NCI-H1417 (cell line): ENCODE measurements at places on chromosomes 12 and 14.

DNA sequence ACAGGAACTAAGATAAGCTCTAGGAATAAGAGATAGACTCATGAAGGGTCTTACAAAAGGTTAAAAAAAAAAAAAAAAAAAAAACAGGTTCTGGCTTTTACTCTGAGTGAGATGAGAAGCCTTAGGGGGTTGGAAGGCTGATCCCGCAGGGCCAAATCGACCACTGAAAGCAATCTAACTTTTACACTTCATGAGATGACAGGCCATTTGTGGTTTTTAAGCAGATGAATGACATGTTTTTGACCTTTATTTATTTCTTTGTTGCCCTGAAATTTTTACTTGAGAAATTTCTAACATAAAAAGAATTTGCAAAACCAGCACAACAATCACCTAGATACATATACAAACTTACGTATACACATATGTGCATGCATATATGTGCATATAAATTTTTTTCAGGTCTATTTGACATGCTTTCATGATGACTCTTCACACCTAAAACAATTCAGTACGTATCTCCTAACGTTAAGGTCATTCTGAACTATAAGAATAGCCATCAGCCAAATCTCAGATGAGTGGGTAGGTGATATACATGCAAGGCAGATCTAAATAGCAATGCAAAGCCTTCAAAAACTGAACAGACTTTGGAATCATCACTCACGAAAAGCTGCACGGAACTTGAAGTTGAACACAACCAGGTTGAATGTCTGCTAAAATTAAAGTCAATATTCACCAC, 87.0 kb downstream of the R3HDM2 start:
- no peak for DNase-seq

GRCh38 chr14:22977684-22978486, 4.5 kb downstream of the AJUBA start:
- DNase-seq: no peak

DNA sequence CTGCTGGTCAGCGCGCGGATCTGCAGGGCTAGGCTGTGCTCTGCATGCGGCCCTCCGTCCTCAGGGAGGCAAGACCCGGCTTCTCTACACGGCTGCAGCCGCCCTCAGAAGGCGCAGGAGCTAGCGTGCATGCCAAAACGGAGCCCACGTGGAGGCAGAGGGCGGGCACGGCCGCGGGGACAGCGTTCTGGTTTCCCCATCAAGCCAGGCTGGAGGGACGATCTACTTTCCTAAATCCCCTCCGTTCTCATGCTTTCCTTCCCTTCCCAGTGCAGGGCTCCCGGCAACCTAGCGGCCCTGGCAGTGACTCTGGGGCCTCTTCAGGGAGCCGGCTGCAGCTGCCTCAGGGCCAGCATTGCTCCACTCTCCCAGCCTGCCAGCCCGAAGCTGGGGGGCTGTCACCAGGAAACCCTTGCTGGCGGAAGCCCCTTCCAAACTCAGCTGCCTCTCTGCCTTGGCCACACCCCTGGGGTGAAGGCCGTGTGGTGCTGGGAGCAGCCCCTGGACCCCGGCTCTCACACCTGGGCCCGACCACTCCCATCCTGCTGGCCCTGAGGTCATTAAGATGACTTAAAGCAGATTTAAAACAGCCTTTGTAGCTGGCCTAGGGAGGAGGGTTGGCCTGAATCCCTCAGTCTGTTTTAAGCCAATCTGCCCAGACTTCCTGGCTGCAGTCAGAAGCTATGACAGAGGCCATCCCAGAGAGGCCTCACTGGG, 9.2 kb upstream of the GOLGA3 start:
- DNase-seq: no peak

DNA sequence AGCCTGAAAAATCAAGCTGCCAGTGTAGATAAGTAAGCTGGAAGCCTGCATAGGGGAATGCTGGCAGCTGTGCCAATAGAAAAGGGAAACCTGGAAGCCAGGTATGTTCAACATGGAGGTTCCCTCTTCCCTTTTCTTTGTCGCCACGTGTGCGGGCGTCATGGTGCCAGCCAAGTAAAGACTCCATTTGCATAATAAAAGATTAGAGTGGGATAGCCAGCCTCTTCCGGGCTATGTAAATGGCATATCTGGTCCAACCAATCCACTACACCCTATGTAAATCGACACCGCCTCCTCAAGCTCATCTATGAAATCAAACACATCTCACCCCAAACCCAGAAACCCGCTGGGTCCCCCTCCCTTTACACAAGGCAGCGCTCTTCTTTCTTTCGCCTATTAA, 5.6 kb upstream of the ADGRD1 start:
- DNase-seq: peak; percentile 6

DNA sequence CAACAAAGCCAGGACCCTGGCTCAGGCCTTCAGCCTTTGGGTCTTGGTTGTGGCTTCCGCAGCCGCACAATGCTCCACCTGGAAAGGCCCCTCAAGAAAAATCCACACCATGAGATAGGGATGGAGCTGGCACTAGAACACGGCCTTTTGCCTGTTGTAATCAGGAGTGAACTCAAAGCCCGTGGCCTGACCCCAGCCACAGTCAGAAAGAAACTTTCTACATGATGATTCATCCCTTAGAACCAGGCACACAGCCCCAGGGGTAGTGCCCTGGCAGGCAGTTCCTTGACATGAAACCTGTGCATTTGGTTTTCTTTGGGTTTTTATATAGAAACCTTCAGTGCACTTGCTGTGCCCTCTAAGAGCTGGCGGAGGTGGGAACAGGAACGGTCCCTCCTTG, 5.1 kb downstream of the CLMN start:
- no peak for DNase-seq

DNA sequence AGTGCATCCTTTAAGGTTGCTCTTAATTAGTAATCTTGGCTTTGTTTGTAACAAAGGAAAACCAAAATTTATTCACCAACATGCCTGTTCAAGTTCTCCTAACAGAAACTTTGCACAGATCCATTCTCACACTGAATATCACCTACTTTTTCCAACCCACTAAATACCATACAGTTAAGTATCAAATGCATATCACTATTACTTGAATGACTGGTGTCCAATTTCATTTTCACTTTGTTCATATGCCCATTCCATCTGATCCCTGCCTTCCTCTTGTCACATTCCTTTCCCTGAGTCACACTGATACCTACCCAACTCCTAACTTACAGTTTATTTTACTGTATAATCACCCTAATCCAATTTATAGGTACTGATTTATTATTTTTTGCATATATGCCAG, 286.4 kb downstream of the NELL2 start:
- no peak for DNase-seq

DNA sequence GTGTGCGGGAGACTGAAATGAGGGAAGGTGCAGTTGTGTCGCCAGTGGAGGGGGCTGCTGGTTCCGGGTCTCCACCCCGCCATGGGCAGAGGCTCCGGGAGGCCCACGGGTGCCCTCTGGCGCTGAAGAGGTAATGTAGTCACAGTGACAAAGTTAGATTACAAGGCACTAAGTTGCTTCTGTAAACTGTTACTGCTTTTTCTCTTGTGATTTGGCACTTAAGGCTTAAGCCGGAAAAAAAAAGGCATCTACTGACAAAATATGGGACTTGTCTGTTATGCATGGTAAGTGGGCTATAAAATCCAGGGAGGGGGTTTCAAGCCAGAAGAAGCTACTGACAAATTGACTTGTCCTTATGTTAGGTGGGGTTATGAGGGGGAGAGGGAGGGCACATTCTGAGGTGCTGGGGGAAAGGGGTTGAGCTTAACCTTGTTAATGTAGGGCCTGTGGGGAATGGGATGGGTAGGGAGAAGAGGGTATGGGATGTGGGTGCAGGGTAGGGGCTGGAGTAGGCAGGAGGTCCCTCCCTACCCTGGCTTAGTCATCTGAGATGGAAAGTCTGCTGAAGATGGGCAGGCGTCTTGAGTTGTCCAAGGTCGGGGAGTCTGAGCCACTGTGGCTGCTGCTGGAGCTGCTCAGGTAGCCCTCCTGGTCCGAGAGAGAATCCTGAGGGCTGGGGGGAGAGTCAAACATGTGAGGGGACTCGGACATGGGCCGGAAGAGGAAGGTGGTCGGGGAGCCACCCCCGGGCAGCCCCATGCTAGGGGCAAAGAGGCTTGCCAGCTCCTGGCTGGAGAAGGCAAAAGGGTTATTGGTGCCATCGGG, 3.7 kb downstream of the ZFP36L1 start:
- DNase-seq: peak; percentile 48
